ENCODE measurements at places on chromosomes 5 and 9.

DNA sequence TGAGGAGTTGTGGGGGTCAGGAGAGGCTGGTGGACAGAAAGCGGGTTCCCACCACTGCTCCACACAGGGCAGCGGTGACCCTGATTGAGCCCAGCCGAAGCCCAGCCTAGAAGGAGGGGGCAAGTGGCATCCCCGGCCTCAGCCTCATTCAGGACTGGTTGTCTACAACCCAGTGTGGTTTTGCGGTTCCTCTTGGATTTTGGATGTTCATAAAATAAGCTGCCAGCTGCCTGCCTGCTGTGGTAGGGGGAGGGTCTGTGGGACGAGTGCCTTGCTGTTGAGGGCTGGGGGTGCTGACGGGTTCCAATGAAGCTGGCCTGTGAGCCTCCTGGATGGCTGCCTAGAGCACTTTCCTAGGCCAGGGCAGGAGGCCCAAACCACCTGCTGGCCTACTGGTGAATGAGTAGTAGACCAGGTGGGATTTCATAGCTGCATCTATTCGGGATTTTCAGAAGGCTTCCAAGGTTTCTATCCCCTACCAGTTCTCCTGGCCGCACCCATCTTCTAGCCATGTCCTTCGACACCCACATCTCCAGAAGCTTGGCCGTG is 102.4 kb downstream of the NDFIP1 start:
- no peak for DNase-seq

- DNase-seq = no peak
These were observed 483.5 kb downstream of the SPOCK1 start for GRCh38 chr5:137015540-137016116.

DNA sequence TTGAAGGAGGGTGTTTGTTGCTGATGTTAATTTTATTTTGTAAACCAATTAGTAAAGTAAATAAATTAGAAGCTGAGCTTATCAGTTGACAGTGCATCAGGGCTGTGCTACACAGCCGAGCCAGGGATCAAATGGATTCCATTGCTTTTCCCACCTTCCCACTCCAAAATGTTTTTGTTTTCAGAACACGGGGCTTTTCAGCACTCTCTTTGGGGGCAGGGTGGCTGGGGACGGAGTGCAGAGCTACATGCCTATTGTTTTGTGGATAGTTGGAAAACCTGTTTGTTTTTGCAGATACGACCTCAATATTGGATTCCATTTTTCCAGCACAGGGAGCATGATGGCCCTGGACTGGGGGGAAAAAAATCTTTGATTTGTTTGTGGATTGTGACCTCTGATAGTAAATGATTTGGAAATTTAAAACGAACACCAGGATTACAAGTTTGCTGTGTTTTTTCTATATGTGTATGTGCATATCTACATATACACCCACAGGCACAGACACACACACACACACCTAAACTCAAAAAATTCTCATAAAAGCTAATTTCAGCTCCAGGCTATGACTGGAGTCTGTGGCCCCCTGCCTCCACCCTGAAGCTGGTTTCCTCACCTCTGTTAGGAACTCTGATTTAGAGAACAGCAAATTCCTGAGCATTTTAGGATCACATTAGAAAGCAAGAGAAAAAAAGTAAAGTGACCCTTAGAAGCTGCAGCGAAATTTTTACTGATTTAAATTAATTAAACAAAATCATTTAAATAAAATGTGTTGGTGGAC is 371.7 kb upstream of the IRX2 start:
- no peak for DNase-seq

DNA sequence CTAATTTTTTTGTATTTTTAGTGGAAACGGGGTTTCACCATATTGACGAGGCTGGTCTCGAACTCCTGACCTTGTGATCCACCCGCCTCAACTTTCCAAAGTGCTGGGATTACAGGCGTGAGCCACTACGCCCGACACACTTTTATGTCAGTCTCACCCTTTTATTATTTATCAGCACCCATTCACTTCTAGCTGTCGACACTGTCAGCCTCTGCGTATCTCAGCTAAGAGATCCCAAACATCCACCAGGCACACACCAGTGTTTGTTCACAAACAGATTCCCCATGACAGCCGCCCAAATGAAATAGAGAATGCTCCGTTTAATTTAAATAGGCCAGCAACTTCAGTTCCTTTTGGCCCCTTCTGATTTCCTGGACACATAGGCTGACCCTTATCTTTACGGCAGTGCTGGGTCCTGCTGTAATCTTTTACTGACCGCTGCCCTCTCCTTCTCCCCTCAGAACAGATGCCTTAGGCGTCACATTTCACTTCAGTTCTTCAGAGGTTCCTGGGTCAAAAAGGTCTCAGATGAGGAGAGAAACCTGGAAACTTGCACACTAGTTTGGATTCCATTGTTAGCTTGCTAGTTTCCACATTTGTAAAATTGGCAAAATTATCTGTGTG is 43.1 kb upstream of the CKMT2 start:
- DNase-seq = no peak

DNA sequence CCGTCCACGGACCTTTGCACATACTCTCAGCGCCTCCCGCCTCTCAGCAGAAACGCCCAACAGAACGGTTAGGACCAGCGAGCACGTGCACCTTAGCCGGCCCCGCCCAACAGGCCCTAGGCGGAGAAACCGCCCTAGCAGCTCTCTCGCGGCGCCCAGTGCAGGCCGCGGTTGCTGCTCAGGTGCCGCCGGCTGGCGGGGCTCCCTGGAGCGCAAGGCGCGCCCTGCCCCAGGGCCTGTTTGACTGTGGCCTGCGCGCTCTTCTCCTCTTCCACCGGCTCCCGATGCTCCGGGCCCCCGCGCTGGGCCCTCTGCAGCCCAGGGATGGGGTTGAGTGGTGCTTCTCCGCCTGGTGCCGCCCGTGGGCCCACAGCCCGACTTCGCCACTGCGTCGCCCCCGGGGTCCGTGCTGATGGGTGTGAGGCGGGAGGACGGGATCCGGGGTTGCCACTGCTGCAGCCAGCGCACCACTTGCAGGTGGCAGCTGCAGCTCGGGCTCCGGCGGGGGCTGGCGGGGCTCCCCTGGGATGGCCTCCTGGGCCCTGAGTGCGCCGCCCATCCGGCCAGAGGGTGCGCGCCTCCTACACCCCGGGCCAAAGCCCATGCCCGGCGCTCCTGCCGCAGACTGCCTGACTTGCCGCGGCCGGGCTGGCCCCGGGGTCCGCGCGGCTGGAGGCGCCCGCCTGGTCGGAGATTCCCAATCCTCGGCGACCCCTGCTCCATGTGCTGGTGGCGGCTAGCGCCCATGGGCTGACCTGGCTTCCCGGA is 1889.4 kb upstream of the CDH9 start:
- no peak for DNase-seq

GRCh38 chr5:93503598-93504067 is 77.4 kb downstream of the NR2F1-AS1 start:
- no peak for DNase-seq

GRCh38 chr9:92342825-92343488 is 17.2 kb downstream of the CENPP start:
- no peak for DNase-seq

GRCh38 chr9:121240472-121241135 is 27.4 kb upstream of the GSN start:
- DNase-seq = no peak

DNA sequence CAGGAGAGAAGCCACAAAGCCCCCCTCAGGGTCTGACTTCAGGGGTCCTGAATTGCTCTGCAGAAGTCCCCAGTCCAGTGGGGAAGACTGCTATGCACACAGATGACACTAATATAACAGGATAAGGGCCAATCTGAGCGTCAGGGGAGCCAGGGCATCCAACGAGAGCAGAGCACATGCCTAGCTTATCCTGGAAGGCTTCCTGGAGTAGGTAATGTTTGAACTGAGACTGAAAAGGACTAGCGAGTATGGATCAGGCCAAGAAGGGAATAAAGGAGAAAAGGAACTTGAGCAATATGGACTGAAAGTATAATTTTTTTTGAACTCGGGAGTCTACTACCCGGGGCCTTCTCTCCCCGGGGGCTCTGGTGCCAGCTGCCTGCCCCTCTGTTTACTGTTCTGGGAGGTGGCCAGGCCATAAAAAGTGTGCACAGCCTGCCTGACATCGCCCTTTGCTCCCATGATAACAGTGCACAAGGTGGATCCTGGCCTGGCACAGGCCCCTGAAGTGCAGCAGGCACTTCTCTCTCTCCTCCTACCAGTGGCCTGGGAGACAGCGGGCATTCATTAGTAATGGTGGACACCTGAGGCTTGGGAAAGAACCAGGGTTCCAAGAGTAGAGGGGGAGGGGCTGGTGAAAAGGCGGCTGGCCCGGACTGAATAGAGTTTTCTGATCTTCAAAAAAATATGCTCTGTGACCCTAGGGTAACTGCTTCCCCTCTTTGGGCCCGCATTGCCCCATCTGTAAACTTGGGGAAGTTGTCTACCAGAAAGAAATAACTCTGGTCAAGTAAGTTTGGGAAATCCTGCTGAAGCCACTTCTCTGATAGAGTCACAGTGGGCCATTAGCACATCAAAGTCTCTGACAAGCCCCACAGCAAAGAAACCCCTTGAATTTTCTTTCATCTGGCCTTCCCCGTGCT is 4.6 kb upstream of the SLC6A7 start:
- no peak for DNase-seq

GRCh38 chr5:169895926-169896325 is 84.4 kb downstream of the INSYN2B start:
- DNase-seq = peak; percentile 78

- no peak for DNase-seq
These were observed 603.0 kb downstream of the KCTD16 start for GRCh38 chr5:144773628-144774027.

DNA sequence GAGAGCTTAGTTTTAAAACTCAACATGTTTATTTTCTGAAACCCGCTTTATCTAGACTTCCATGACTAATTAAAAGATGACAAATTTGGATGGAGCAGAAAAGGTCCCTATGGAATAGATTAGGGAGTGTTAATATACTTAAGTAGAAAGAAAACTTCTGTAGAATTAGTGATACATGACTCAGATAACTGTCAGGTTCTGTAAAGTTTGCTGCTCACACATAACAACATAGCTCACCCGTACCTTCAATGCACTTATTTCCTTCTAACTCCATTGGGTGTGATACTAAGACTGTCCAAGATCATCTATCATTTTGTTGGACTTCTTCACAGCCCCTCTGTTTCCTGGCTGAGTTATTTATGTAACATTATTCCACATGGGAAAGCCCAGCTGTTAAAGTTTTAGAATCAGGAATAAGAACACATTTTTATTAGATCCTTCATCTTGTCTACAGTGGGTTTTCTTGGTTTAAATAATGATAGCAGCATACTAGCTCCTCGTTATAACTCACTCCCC is 27.8 kb downstream of the TMEM167A start:
- no peak for DNase-seq

- DNase-seq = no peak
These were observed 70.8 kb downstream of the RAB24 start for GRCh38 chr5:177232761-177233160.

- DNase-seq = peak; percentile 85
These were observed at the start of gene SPDL1 for GRCh38 chr5:169583424-169584220. TSS of gene SPDL1 (plus strand) at chr5:169583773. CDS start at chr5:169588417, 4,644 bp downstream.

- DNase-seq = no peak
These were observed 1072.6 kb upstream of the NUDT12 start for GRCh38 chr5:104635227-104635626.

- DNase-seq = no peak
These were observed 130.2 kb downstream of the MAN2A1 start for GRCh38 chr5:109819878-109820277.

- peak; percentile 5 for DNase-seq
These were observed 4.1 kb downstream of the SAXO1 start for GRCh38 chr9:19028835-19029451.

DNA sequence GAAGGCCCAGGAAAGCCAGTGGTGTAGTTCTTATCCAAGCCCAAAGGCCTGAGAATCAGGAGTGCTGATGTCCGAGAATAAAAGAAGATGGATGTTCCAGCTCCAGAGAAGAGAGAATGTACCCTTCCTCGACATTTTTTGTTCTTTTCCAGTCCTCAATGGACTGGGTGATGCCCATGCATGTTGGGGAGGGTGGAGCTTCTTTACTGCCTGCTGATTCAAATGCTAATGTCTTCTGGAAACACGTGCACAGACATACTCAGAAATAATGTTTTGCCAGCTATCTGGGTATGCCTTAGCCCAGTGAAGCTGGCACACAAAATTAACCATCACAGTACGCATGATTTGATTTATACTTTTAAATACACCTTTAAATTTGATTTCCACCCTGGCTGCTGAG is 61.5 kb upstream of the FOXE1 start:
- DNase-seq = no peak

DNA sequence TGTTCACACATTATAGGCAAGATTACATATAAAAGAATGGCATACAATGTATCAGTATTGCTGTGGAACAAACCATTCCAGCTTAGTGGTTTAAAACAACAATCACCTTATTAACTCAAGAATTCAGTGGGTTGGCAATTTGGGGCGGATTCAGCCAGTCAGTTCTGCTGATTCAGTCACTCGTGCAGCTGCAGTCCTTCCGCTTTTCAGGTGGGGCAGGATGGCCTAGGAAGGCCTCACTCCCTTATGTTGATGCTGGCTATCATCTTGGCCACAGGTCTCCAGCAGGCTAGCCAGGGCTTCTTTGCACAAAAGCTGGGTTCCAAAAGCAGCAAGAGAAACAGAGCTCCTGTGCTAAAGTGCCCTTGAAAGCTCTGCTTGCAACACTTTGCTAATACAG is 150.6 kb downstream of the MCTP1 start:
- no peak for DNase-seq

DNA sequence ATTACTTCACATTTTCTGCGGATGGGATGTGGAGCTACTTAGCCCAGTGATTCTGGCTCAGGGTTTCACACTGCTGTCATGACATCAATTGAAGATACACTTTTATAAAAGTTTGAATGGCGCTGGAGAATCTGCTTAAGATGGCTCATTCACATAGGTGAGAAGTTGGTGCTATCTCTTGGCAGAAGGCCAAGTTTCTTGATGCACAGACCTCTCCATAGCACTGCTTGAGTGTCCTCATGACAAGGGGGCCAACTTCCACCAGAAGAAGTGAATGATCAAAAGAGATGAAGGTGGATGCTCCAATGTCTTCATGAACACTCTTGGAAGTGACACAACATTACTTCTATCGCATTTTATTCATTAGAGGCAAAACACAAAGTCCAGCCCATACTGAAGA is 403.7 kb upstream of the CCNG1 start:
- no peak for DNase-seq

DNA sequence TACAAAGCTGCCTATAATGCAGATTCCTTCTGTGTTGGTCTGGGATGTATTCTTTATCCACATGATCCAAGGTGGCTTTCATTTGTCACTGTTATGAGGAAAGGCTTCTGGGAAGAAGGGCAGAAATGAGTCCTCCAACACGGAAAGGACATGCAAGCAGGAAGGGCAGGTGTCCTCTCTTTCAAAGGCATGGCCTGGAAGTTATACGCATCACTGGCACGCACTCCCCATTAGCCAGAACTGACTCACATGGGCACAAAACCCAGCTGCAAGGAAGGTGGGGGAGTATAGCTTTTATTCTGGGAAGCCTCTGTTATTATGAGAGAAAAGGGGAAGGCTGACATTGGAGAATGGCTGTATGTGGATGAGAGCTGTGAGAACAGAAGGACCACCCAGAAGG is 141.3 kb upstream of the ZNF618 start:
- DNase-seq = no peak

- DNase-seq = no peak
These were observed 172.8 kb downstream of the ENTREP1 start for GRCh38 chr9:69497816-69498215.

- no peak for DNase-seq
These were observed 47.2 kb upstream of the OR13F1 start for GRCh38 chr9:104456831-104457230.

GRCh38 chr5:56494300-56494731 is 261.2 kb upstream of the ANKRD55 start:
- no peak for DNase-seq

GRCh38 chr9:128026255-128026772 is 40.8 kb downstream of the NAIF1 start:
- DNase-seq = no peak

- no peak for DNase-seq
These were observed 25.4 kb downstream of the SREK1 start for GRCh38 chr5:66169534-66169933.

All from hippocampal formation (tissue), 2 donors.